Right hindlimb (tissue), 1 donor: ENCODE measurements at places on chromosomes 11 and 22.

GRCh38 chr11:109018639-109019038 is 353.8 kb downstream of the DDX10 start:
- no peak for DNase-seq

- DNase-seq: peak; percentile 60
Measured at GRCh38 chr22:48660790-48661740, 1166.6 kb downstream of the BRD1 start.

- DNase-seq: no peak
Measured at GRCh38 chr11:123517559-123518364, 87.7 kb downstream of the GRAMD1B start.

DNA sequence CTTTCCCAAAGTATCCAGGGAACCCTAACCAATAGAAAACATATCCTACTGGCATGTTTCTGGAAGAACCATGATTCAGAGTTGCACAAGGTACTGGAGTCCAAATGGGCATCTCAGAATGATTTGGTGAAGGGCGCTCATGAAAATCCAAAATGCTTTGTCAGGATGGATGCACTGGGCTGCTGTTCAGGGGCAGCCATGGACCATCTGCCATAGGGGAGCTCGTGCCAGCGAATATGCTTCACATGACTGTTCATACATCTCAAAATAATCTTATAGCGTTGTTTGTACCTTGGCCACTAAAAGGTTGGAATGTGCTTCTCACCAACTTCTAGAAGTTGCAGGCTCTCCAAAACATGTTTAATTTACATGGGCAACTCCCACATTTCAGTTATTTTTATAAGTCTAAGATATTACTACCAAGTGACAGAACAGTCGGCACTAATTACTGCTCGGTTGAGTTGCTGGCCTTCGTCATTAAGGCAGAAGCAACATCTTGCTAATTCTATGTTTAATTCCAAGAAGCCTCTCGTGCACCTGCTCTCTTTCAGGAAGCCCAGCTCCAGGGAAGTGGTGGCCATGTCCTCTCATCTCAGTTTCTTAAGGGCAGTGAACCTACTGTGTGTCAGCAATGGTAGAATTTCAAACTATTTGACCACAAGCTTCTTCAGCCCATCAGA is 1497.7 kb downstream of the TBC1D22A start:
- DNase-seq: no peak

GRCh38 chr22:41526226-41526829 is 17.9 kb downstream of the POLR3H start:
- no peak for DNase-seq

- DNase-seq: no peak
Measured at GRCh38 chr11:104465321-104465720, 301.4 kb upstream of the PDGFD start.

- no peak for DNase-seq
Measured at GRCh38 chr11:82960779-82961143, 59.2 kb downstream of the DDIAS start.

DNA sequence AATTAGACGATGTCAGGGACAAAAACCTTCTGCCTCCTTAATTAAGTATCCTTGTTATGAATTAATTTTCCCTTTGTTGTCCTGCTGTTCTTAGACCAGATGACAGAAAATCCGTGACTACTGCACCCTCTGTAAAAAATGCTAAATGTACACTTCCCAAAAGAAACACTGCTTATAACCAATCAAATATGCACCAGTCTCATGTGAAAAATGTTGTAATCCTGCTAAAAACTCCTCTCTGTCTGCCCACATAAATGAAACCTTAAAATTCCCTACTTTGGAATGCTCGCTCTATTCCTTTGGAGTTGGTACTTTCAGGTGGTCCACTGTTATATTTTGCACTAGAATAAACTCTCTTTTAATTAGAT is 366.8 kb upstream of the CCDC179 start:
- DNase-seq: no peak

- no peak for DNase-seq
Measured at GRCh38 chr11:111878385-111878848, 548 bp downstream of the FDXACB1 start.

GRCh38 chr22:44664149-44664548 is 37.9 kb upstream of the PRR5 start:
- DNase-seq: peak; percentile 72

DNA sequence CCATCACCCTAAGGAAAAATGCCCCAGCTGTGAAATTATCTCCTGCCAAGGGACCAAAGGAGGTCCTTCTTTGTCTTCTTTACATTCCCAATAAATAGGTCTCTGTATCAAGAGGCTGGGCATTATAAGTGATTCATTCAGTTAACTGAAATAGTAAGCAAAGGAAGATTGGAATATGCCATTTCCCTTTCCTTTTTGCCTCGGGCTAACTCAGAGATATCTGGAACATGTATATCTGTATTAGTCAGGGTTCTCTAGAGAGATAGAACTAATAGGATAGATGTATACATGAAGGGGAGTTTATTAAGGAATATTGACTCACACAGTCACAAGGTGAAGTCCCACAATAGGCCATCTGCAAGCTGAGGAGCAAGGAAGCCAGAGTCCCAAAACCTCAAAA is 15.3 kb upstream of the CWF19L2 start:
- no peak for DNase-seq

DNA sequence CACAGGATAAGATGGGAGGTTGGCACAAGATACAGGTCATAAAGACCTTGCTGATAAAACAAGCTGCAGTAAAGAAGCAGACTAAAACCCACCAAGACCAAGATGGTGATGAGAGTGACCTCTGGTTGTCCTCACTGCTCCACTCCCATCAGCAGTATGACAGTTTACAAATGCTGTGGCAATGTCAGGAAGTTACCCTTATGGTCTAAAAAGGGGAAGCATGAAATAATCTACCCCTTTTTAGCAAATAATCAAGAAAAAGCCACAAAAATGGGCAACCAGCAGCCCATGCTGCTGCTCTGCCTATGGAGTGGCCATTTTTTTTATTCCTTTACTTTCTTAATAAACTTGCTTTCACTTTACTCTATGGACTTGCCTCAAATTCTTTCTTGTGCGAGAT is 8.7 kb upstream of the PIWIL4 start:
- no peak for DNase-seq

DNA sequence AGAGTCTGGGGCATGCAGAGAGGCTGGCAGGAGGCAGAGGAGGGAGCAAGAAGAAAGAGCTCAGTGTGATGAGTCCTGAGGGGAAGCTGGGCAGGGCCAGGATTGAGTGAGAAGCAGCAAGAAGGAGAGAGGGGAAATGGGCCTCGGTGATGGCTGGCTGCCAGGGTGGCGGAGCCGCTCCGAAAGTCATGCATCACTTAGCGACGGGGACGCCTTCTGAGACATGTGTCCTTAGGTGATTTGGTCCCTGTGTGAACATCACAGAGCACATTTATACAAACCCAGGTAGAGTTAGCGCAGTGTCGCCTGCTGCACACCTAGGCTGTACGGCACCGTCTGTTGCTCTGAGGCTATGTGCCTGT is 15.1 kb downstream of the TBC1D22A start:
- no peak for DNase-seq

GRCh38 chr11:64880240-64881001 is 2.0 kb upstream of the EHD1 start:
- no peak for DNase-seq

- peak; percentile 63 for DNase-seq
Measured at GRCh38 chr22:47139013-47139789, 376.8 kb downstream of the TBC1D22A start.

DNA sequence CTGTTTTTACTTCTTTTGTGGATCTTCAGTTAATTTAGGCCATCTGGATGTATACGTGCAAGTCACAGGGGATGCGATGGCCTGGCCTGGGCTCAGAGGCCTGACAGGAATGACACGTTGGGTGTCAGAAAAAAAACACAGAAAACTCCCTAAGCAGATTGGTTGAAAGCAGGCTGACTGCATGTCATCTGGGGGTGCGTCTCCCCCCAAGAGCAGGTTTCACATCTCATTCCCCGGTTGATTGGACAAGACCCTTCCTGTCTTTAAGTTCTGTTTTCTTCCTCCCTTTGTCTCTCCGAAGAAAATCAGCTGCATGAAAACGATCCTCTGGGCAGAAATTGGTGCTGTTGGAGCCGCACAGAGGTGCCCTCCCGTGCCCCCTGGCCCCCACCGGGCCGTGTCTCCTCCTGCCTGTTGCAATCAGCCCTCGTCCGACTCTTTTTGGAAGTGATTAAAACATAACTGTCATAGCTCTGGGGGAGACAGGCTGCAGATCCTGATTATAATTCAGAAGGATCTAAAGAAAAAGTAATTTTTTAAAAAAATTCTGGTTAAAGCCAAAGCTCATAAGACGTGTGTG is 71.8 kb upstream of the PARVG start:
- no peak for DNase-seq

DNA sequence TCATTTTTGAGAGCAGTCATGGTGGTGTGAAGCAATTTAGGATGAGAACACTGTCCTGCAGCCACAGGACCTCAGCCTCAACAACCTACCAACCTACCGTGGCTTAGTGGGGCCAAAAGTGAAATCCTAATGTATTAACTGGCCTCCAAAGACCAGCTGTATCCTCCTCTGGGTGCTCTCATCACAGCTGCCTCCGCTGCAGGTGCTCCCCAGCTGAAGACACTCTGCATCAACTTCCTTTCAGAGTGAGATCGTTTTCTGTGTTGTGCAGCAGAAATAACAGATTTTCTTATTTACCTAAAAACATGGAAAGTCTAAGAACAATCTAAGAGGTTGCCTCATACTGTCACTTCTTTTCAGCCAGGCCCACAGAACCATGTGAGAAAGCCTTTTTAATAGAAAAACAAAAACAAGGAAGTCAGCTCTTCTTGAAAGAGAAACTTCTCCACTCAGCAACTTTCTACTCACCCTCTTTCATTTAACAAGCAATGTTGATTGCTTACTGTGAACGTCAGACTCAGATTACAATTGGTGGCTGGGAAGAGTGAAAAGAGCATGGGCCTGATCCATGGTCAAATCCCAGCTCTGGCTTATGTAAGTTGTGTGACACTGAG is 136.1 kb downstream of the TENM4 start:
- no peak for DNase-seq

DNA sequence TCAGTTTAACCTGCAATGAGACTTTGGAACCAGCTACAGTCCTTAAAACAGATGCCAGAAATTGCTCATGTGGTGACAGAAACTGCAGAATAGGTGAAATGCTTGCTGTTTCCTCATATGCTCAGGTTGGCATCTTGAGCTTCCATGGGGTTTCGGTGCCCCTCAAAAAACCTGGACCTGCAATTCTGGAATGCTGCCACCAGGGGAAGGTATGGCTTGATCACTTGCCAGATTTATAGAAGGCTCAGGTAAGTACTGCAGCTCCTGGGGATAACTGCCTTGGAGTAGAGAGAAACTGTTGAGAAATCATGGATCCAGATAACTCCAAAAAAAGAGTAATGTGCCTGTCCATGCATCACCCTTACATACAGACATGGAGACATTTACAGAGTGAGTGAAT is 113.0 kb downstream of the CTTN start:
- DNase-seq: no peak

GRCh38 chr22:40637183-40638150 is 948 bp upstream of the MRTFA start:
- no peak for DNase-seq

- DNase-seq: peak; percentile 56
Measured at GRCh38 chr22:17471886-17472535, 91.3 kb upstream of the SLC25A18 start.

- DNase-seq: no peak
Measured at GRCh38 chr11:126355926-126356897, 726 bp downstream of the ST3GAL4 start.

- DNase-seq: no peak
Measured at GRCh38 chr22:39750759-39751158, 142.8 kb downstream of the ENTHD1 start.
